ENCODE measurements at places on chromosomes 12 and 14. TPM values are rescaled to one million over a fixed set of nuclear protein-coding genes. Genes with fewer than 3 reads are reported as not detected.

The ADCY6 gene
- 42.7 TPM for total RNA-seq

The SERPINA5 gene
- total RNA-seq = 0.56 TPM

The TCL1B gene
- total RNA-seq = not detected

The TAS2R20 gene
- total RNA-seq = 1.3 TPM

The SCNN1A gene
- total RNA-seq = 156 TPM

The STAC3 gene
- total RNA-seq = 8.7 TPM

The RAB2B gene
- total RNA-seq = 30.7 TPM
